ENCODE measurements at places on chromosomes 1 and 21. TPM values are rescaled to one million over a fixed set of nuclear protein-coding genes. Genes with fewer than 3 reads are reported as not detected.
A peak's percentile ranks its signal among the peaks of the same experiment; 100 is the strongest.

DNA sequence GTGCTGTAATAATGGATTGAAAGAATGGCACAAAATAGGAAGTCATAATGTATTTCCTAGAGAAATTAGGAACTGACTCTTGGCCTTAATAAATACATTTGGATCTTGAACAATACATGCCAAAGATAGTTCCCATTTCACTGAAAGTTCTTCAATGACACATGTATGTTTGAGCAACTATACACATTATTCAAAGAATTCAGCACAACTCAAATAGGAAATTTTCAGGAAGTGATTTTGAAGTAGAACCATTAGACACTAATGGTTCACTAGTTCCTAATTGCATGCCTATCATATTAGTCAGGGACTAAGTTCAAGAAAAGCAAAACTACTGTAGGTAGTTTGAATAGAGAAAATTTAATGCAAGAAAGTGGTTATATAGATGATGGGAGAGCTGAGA is 404.7 kb downstream of the LMO4 start:
- DNase-seq, result no peak

DNA sequence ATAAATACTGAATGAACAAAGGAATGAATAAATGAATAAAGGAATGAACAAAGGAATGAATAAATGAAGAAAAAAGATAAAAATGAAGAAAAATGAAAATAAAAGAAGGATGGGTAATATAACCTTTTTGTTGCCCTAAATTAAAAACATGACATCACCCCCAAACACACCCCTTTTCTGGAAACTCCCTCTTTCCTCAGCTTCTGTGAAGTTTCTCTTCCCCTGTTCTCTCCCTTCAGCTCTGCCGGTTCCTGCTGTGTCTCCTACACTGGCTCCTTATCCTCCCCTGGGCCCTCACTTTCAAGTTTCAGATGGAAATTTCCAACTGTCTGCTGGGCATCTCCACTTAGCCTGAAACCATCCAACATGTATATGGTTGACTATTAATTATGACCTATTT is 37.9 kb downstream of the RAB3B start:
- no peak for DNase-seq

DNA sequence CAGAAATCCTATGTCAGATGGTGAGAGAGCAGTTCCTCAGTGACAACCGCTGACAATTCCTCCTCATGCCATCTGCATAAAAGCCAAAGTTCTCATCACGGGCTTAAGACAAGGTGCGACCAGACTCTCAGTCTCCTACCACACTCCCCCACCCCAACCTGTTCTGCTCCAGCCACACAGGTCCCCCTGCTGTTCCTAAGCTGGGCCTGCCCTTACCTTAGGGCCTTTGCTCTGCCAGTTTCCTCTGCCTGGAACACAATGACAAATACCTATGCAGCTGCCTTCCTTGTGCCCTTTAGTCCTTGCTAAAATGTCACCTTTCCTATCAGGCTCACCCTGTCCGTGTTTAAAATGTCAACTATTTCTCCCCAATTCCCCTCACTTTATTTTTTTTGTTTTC is 382.2 kb downstream of the NTNG1 start:
- no peak for DNase-seq

Gene PLA2G4A
- not detected for total RNA-seq

DNA sequence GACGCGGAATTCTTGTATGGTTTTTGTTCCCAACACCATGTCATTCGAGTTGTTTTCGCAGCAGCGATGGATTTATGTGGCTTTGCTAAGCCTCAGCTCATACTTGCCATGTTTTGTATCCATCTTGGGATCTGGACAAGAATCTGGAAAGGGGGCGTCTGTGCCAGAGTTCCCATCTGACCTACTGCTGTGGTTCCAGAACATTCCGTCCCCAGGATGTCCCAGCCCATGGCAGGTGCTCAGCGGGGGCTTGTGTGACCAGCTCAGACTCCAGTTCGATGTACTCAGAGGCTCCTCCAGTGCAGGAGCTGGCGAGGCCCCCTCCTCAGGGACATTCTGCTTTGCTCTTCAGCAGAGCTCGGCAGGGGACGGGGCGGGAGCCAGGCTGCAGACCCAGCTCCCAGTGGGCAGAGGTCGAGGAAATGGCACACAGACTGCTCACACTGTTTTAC is 24.0 kb upstream of the ADARB1 start:
- DNase-seq, result no peak

DNA sequence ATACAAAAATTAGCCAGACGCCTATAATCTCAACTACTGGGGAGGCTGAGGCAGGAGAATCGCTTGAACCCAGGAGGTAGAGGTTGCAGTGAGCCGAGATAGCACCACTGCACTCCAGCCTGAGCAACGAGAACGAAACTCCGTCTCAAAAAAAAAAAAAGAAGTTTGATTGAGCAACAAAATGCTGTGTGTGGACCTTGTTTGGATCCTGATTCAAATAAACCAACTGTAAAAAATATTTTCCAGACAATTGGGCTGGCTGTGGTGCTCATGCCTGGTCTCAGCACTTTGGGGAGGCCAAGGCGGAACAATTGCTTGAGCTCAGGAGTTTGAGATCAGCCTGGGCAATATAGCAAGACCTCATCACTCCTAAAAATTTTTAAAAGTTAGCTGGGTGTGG is 16.8 kb downstream of the PTAFR start:
- no peak for DNase-seq

Gene CD34
- 0.20 TPM for total RNA-seq

Gene GUCA2B
- total RNA-seq, result not detected

Gene PDZK1IP1
- not detected for total RNA-seq

Gene RGS8
- total RNA-seq, result 3.5 TPM

- DNase-seq, result no peak
Measured at GRCh38 chr1:44303532-44303931, 51.5 kb downstream of the ERI3 start.

- DNase-seq, result no peak
Measured at GRCh38 chr1:5941671-5942070, 50.6 kb downstream of the NPHP4 start.

DNA sequence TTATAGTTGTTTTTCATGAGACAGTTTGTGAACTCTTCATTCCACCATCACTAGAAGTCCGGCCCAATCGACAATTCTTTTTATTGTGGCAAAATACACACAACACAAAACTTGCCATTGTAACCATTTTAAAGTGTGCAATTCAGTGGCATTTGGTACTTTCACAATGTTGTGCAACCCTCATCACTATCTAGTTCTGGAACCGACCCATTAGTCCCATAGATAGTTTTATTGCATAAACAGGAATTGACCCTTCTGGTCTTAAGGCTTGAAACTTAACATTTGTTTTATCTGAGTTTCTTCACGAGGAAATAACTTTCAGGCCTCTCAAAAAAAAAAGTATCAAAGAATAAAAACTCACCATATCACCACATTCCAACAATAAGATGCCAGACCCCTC is 8.8 kb upstream of the PPIE start:
- no peak for DNase-seq

Gene PGLYRP3
- total RNA-seq, result not detected

Gene OR6N1
- total RNA-seq, result not detected

DNA sequence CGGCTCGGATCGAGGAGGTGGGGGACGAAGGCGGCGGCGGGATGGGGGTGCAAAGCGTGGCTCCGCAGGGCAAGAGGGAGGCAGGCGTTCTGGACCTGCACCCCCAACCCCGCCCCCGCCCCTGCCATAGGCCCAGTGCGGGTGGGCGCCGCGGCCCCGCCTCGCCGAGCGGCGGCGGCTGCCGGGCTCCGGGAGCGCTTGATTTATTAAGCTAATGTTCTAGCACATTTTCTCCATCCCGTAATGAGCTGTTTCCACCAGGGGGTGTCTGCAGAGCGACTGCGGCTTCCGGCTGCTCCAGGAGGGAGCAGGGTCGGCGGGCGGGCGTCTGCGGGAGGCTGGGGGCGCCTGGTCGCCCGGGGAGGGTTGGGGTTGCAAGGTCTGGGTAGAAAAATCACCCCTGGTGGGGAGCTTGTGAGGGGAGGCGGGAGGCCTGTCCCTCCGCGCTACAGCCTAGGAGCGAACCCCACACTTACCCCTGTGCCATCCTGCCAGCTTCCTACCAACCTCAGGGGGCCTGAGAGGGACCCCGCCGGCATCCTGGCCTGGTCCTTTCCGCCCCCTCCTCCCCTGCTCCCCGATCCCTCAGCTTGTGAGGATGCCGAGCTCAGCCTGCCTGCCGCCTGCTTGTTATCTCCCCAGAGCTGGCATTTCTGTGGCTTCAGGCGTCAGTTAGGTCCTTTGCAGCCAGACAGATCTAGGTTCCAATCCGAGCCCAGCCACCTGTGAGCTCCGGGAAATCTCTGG is 48.5 kb upstream of the ACOT11 start:
- DNase-seq, result peak; percentile 69

Gene TPTE
- not detected for total RNA-seq

DNA sequence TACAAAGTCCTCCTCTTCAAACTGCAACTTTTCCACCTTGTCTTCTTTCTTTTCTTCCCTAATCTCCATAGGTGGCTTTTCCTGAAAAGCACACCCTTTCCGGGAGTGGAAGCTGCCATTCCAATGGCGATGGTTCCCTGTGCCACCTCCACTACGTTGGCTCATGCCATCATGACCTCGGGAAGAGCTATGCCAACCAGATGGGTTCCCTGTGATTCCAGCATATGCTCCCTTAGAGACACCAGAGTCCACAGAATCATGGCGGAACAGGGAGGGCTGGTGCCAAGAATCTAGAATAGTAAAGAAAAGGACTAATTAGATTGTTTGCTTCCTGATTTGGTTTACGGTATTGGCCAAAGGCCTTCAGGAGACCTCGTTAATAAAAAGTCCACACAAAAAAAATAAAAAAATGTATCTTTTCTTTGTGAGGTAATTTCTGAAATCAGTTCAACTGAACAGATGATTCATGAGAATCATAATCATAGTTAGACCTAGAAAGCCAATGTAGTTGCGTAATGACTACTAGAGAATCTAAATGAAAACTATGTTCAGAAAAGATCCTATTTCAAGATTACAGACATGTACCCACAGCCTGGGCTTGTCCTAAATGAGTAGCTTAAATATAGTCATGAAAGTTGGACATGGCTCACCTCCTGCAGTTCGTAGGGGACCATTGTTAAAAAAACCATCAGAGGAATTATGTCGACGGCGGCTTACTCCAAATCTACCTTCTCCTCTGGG is 30.9 kb upstream of the CCDC17 start:
- DNase-seq, result no peak

- no peak for DNase-seq
Measured at GRCh38 chr1:145827966-145828365, 4.0 kb downstream of the POLR3C start.

DNA sequence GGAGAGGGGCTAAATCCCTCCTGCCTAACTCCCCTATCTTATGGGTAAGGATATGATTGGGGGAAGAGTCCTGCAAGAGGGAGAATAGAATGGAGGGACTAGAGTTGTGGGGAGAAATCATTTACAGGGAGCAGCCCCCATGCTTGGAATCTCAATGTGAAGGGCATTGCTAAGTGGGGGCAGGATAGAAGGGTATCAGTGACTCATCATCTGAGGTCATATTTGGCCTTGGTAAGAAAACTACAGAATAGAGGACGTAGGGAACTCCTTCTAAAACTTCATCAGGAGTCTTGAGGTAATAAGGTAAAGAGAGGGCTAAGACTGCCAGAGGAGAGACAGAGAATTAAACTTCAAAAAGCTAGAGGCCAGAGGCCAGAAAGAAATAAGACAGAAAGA is 487 bp downstream of the HJV start:
- DNase-seq, result no peak

Gene OLIG2
- 21.4 TPM for total RNA-seq

DNA sequence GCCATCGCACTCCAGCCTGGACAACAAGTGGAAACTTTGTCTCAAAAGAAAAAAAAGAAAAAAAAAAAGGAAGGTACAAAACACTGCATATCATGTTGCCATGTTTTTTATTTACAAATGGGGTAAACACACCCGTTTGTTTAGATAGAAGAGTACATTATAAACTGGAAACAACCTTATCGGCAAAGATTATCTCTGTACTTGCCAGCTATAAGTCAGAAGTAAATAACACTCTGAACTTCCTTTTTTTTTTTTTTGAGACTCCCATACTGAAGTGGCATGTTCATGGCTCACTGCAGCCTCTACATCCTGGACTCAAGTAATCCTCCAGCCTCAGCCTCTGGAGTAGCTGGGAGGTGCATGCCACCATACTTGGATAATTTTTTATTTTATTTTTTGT is 21.9 kb downstream of the USP48 start:
- DNase-seq, result no peak

DNA sequence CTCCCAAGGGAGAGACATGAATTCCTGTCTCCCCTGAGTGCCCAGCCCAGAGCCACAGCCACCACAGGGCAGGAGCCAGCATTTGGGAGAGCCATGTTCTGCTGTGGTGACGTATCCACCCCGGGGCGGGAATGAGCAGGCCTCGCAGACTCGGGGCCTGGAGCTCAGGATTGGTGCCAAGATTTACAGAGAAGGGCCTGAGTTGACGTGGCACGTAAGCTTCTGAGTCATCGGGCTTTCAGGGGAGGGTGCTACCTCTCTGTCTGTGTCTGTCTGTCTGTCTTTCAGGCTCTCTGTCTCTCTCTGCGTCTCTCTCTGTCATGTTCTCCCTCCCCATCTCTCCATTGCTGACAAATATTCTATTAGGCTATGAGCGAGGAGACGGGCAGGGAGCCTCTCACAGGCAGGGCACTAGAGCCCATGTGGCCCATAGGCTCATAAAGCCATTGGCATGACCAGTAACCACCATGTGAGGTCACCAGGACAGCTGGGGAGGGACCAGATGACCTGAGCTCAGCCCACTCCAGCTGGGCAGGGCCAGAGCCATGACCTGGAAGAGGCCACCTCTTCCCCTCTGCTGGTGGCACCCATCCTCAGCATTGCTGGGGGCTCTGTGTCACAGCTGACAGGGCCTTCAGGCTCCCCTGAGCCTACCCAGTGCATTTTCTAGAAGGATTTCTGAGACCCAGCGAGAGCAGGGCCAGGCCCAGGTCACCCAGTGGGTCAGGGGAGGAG is 300.0 kb upstream of the VAMP3 start:
- DNase-seq, result no peak

DNA sequence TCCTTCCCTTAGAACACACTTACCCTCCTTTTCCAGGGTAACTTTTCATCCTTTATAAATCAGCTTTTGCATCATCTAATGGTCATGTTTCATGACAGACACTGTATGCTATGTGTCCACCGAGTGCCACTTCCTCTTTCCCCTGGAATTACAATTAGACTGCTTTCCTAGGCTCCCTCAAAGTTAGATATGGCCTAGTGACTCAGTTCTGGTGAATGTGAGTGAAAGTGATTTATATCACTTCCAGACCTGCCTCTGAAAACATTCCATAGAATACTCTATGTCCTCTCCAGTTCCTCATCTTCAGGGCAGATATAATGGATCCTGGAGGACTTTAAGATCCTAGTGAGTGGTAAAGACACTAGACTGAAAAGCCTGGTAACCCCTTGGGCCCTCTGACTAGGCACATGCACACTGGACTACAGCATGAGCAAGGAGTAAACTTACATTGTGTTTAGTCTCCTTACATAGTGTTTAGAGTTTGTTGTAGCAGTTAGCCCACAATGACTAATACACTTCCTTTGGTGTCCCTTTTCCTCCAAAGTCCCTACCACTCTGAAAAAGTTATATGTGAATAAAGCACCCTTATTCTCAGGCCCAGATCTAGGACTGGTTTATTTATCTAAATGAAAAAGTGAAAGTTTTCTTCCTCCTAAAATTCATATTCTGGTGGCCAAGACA is 59.3 kb downstream of the GPR88 start:
- DNase-seq, result no peak

Gene ILDR2
- 0.56 TPM for total RNA-seq

- DNase-seq, result no peak
Measured at GRCh38 chr21:35681946-35682345, 378.4 kb downstream of the SETD4 start.

All from glutamatergic neuron (in vitro differentiated cells).